ENCODE measurements at places on chromosomes 12 and 14.

GRCh38 chr14:91187271-91187670 is 57.2 kb downstream of the GPR68 start:
- DNase-seq: no peak

DNA sequence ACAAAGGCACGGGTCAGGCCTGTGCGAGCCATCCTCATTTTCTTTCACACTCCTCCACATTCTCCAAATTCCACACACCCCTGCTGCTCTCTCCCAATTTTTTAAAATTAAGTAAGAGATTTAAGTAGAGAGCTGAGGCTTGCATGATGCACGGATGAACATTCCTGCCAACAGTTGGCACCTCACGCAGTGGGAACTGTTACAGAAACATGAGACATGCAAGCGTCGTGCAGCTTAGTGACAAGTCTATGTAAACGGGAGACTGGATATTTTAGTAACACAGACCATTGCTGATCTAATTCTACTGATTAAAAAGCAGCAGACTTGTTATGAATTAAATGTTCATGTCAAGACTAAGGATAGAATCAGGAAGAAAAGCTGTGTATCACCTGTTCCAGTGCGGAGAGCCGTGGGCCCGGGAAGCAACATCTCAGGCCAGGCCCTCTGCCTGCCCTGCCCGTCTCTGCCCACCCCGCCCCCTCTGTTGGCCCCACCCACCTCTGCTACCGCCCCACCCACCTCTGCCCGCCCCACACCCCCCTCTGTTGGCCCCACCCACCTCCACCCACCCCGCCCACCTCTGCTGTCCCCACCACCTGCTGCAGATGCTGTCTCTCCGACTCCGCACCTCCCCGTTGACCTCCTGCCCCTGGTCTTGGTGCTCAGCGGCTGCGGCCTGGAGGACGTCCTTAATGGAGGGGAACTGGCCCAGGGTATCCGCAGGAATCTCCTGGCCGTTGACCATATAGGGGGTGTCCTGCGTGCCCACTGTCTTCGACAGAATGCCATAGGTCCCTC is 21.2 kb downstream of the GOLGA3 start:
- DNase-seq: no peak

DNA sequence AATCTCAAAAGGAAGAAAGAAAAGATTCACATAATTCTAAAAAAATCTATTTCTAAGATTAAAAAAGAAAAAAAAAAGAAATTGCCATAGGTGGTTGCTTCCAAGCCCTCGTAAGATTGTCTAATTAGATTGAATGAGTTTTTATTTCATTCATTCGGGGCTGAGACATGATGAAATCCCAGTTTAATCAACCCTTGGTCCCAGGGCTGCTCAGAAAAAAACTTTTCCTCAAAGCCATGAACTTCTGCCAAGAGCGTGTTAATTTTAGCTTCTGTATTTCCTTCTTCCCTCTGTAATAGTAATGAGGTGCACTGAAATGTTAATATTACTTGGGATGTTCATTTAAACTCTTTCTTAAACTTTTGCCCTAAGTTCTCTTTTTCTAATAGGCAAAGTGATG is 62.6 kb downstream of the TMEM132D start:
- DNase-seq: no peak

DNA sequence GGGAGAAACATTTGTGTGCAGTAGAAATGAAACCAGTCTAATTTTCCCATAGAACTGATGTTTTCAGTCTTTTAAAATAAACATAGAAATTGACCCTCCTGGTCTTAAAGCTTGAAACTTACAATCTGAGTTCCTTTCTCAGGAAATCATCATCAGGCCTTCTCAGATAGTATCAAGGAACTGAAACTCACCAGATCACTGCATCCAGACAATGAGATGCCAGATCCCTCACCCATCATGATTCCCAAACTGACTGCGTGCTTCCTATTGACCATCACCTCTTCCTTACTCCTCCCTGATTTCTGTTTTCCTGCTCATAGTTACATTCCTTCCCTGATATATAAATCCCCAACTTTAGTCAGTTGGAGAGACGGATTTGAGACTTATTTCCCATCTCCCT is 195.0 kb upstream of the AMIGO2 start:
- no peak for DNase-seq
